ENCODE measurements at places on chromosomes 2 and 18. TPM values are rescaled to one million over a fixed set of nuclear protein-coding genes. Genes with fewer than 3 reads are reported as not detected.

GRCh38 chr2:152544638-152545037, 172.6 kb downstream of the PRPF40A start:
- DNase-seq: no peak

GRCh38 chr2:74571058-74571457, 16.5 kb downstream of the DOK1 start:
- DNase-seq: no peak

- no peak for DNase-seq
Measured at GRCh38 chr2:46528880-46529279, 49.5 kb downstream of the TMEM247 start.

DNA sequence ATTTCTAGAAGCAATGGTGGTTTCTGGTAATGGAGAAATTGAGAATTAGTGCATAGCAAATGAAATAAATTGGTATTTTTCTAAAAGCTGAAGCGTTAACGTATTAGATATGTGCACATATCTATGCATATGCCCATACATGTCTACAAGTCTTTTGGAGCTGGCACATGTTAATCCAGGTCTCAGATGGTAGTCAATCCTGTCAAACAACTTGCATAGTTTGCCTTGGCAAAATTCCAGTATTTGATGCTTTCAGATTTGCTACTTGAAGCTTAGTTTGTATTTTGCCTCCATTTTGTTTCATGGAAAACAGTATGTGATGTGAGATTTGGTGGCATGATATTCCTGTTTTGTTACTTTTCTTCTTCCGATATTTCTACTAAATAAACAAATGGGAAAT, 304.6 kb downstream of the PARD3B start:
- no peak for DNase-seq

TMEM198 gene
- total RNA-seq: 1.1 TPM
